AML-193 (cell line): ENCODE measurements at places on chromosomes 5 and 9.

DNA sequence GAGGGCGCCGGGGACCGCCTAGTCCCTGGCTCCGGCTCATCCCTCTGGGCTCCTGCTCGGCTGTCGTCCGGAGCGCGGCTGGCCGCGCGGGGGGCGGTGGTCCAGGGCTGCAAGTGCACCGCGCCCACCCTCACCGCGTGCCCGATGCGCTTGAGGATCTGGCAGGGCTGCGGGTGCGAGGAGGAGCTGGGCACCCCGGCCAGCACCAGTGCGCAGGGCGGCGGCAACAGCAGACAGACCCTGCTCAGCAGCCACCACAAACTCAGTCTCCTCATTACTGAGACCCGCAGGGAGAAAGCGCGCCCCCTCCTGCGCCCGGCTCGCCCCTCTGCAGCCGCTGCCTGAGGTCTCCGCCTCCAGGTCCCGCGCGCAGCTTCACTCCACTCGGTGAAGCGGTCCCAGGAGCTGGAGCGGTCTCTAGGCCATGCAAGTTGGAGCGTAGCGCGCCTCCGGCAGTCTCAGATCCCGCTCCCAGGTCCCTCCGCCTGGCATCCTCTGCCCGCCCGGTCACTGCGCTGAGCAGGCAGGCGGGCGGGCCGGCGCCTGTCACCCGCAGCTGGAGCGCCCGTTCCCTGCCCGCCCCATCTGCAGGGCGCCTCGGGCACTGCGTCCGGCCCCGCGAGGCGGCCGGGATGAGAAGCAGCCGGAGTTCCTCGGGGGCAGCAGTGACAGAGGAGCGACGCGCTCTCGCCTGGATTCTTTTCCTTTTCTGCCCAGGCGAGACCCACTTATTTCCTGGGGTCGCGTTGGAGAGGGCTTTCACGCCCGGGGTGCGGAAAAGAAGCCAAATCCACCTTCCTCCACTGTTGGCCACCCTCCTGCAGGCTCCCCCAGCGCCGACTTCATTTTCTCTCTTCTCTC lies 512 bp downstream of the GRIN3A start:
- DNase-seq, result no peak

DNA sequence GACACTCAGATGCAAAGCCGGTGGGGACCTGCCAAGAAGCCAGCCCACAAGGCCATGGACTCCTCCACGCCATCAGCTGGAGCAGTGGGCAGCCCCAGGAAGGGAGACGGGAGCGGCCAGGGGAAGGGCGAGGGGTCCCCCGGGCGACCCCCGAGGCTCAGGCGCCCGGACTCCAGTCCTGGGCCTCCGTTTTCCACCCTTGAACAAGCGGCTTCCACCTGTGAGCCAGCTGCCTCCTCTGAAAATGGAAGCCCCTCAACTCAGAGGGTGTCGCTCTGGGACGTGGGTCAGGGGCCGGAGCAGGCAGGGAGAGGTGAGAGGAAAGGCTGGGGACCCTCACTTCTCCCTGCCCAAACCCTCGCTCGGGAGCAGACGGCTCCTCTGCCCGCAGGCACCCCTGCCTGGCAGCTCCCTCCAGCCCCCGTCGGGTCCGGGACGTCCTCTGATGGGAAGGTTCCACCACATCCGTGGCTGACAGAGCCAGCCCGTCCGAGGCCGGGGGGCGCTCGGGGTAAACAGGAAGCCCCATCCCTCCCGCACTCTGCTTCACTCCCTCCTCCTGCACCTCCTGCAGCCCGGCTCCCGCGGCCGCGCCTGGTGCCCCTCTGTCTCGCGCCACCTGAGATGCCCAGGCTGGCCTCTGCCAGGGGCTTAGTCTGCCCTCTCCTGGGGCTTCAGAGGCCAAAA lies 3.7 kb upstream of the EGFL7 start:
- no peak for DNase-seq

DNA sequence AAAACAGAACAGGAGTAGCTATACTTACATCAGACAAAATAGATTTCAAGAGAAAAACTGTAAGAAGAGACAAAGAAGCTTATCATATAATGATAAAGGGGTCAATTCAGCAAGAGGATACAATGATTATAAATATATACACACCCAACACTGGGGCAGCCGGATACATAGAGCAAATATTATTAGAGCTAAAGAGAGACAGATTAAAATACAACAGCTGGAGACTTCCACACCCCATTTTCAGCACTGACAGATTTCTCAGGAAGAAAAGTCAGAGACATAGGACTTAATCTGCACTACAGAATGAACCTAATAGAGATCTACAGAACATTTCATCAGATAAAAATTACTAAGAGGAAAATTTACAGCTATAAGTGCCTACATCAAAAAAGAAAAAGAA lies 35.7 kb downstream of the OXCT1 start:
- no peak for DNase-seq

GRCh38 chr5:112227911-112228631 lies 191.0 kb downstream of the EPB41L4A start:
- DNase-seq, result no peak

DNA sequence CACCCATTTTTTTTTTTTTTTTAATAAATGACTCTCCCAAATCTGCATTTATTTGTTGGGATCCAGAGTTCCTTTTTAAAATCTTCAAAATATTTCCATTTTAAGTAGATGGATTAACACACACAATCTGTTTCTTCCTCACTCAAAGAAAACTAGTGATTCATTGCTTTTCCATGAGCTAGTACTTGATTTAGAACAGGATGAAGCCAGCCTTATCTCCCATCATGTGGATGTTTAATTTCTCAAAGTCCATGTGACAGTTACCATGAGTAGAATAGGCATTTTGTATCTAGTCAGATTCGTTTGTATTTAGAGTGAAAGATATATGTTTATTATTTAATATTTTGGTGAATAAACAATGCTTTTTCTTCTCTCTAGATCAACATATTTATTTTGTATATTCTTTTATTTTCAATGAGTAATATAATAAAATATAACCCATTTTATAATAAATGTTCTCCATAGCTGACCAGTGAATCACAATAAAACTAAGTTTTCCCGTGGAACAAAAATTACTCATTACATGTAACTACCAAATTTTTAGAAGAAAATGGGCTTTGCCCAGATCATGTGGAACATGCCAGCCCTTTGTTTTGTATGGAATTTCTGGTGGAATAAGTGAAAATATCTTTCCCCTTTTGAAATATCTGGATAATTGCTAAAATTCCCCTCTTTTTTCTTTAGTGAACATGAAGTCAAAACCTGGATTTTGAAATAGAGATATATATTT lies 54.9 kb upstream of the RPS23 start:
- no peak for DNase-seq

DNA sequence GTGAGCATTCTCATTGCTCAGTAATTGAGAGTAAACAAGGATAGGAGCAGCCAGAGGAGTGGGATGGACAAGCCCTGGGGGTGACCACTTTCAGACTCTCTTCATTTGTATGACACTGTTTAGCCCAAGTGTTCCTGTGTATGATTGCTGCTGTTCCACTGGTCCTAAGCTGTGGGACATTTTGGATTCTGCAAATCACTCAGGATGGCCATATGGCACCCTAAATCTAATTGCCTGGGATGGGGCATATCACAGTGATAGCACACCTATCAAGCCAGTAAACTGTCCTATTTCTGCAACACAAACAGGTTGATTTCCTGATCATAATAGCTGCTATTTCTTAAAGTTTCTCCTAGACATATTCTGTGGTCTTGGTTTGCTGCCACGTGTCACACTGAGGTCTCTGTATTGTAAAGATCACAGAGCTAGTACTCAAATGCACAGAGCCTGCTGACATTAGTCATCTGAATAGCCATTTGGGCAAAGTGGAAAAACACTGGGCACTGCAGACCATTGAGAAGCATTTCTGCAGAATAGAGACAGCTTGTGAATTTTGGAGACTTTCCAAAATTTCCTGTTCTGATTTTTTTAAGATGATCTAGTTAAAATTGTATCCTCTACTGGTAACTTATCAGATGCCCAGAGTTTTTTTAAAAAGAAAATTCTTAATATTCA lies 320.2 kb downstream of the RFX3 start:
- no peak for DNase-seq

GRCh38 chr9:76618762-76619161 lies 145.5 kb upstream of the PCA3 start:
- no peak for DNase-seq

DNA sequence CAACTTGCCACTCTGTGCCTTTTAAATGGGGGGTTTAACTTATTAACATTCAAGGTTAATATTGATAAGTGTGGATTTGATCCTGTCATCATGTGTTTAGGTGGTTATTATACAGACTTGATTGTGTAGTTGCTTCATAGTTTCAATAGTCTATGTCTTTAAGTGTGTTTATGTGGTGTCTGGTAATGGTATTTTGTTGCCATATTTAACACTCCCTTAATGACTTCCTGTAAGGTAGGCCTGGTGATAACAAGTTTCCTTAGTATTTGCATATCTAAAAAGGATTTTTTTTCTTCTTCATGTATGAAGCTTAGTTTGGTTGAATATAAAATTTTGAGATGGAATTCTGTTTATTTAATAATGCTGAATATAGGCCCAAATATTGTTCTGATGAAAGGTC lies 506.0 kb upstream of the ZNF462 start:
- DNase-seq, result no peak

GRCh38 chr5:69285448-69286116 lies 47.0 kb downstream of the CCDC125 start:
- no peak for DNase-seq

GRCh38 chr9:22084336-22085035 lies 75.4 kb upstream of the CDKN2B start:
- DNase-seq, result no peak
